HT1080 (cell line): ENCODE measurements at places on chromosomes 5 and 9. TPM values are rescaled to one million over a fixed set of nuclear protein-coding genes. Genes with fewer than 3 reads are reported as not detected.

Gene MAP1B
- total RNA-seq, result 52.6 and 75.1 TPM in 2 replicates

GRCh38 chr9:134163371-134164196, 780 bp downstream of the RNU6ATAC start:
- DNase-seq, result no peak

DNA sequence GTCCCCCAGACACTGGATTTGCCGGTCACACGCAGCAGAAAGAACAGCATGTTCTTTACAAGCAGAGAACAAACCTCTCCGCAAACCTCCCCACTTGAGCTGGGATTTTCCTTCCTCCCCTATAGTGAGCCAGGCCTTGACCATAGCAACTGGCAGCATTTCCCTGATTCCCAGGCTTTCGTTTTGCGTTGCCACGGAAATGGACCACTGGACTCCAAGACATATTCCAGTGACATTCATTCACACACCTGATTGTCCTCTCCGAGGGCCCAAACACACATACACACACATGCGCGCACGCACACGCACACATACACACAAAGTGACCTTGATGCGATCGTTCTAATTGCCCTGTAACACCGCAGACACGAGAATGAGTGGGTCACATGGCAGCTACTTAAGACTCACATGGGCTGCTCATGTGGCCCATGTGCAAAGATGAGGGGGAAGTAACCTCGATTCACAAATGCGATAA, 80.9 kb upstream of the CPEB4 start:
- no peak for DNase-seq

DNA sequence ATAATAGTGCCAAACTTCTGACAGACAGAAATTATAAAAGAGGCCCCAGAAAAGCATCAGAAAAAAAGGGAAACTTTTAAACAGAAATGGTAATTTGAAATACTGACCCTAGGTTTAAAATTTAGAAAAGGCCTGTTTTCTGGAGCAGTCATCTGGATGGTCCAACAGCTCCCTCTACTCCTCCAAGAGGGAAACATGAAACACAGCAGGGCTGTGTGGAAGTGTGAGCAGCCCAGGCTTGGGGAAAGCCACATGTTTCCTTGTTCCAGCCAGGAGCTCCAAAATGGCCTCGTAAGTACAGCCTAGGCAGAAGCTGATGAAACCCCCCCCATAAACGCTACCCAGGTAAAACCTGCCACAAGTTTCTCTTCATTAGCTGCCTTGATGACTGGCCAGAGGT, 499.3 kb upstream of the ADAMTS16 start:
- DNase-seq, result peak; percentile 24

Gene RGS7BP
- total RNA-seq, result not detected in 2 replicates

Gene PPP1R26
- total RNA-seq, result 31.9 and 36.2 TPM in 2 replicates

Gene LHX6
- 0.77 and 1.4 TPM in 2 replicates for total RNA-seq

GRCh38 chr5:75960129-75960528, 123.1 kb upstream of the SV2C start:
- no peak for DNase-seq

- peak; percentile 42 for DNase-seq
These were observed 106.3 kb upstream of the SSBP2 start for GRCh38 chr5:81856948-81857928.

- DNase-seq, result no peak
These were observed 136.9 kb downstream of the UGCG start for GRCh38 chr9:112033237-112034215.

GRCh38 chr9:12539580-12539975, 153.6 kb upstream of the TYRP1 start:
- no peak for DNase-seq

- DNase-seq, result no peak
These were observed 56.3 kb upstream of the BICD2 start for GRCh38 chr9:92820964-92821363.

- no peak for DNase-seq
These were observed 346.4 kb upstream of the RIOK2 start for GRCh38 chr5:97529354-97529985.

GRCh38 chr9:107228496-107229039, 54.5 kb upstream of the RAD23B start:
- no peak for DNase-seq

GRCh38 chr9:73011956-73012355, 59.1 kb upstream of the ALDH1A1 start:
- no peak for DNase-seq

DNA sequence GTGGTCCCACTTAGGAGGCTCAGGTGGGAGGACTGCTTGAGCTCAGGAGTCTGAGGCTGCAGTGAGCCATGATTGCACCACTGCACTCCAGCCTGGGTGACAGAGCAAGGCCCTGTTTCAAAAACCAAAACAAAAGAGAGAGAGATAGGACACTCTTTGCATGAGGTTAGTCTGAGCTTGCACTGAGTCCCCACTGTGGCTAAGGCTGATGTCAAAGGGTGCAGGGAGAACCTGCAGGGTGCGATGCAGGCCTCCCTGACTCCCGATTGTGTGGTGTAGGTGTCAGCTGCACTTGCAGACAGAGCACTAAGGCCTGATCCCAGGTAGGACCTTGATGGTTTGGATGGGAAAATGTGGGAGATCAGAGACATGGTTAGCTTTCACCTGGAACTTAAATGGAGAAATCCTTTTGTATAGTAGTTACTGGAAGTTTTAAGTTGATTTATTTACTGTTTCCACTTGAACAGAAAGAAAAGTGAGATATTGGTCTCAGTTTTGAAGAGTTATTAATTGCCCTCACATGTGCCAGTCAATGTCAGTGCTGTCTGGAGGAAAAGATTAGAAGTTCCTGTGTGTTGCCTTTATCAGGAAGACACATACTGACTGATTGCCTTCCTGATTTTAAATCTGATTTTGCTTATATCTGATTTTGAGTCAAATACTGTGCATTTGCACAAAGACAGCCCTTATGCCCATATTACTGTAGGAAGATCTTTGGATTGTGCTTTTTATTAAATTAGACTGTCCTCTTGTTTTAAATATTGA, 260.0 kb downstream of the MAST4 start:
- DNase-seq, result no peak

- DNase-seq, result no peak
These were observed 11.7 kb upstream of the PCDHB1 start for GRCh38 chr5:141039517-141039916.

DNA sequence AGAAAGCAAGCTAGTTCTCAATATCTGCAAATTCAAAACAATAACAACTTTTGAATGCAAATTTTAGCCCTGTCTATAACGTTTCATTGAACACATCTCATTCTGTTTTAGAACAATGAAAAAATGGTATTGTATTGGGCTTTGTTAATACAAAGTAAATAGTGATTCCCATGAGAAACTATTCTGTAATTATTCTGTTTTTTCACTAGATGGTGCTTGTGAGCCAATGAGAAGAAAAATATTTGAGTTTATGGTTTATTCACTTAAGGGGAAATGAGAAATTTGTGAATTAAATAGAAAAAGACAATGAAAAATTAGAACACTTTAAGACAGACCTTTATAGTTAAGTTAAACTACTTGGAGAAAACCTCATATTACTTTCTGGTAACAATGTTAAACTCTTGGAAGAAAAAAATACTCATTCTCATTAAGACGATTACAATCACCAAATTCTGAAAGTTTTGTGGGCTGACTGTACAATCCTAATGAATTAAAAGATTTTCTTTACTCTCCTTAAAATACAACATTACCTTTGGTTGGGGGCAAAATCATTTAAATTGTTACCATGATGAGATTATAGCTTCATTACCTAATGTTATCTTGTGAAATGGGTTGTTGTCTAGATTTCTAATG, 127.0 kb downstream of the NNT start:
- DNase-seq, result no peak
